Testis (tissue), 5 donors: ENCODE measurements at places on chromosomes 13 and 19.

GRCh38 chr13:77422724-77423123 lies 95.8 kb upstream of the MYCBP2 start:
- DNase-seq, result no peak

DNA sequence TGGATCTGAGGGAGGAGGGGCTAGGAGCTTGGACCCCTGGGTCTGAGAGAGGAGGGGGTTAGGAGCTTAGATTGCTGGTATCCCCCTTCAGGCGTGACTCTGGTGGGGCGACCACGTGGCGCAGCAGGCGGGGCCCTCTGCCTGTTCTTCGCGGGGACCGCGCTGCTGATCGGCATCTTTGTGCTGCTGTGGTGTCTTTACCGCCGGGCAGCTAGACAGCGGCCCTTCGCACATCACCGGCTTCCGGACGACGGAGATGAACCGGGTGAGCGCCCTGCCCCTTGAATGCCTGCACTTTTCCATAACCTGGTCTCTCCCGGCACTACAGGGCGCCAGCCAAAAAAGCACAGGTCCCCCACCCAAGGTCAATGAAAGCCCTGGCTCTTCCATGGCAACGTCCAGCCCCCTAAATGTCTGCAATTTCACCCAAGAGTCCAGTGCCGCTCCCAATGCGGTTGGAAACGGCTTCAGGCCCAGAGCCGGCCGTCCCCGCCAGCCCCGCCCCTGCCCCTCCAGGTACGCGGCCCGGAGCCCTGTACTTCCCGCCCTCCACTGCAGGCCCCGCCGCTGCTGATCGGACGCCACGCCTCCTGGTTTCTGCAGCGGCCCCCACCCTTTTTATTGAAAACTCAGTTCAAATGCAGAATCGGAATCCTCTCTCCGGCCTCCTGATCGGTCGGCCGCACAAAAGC lies 2.8 kb downstream of the GFY start:
- DNase-seq, result no peak

GRCh38 chr13:112445411-112446271 lies 69.5 kb downstream of the SPACA7 start:
- DNase-seq, result no peak

DNA sequence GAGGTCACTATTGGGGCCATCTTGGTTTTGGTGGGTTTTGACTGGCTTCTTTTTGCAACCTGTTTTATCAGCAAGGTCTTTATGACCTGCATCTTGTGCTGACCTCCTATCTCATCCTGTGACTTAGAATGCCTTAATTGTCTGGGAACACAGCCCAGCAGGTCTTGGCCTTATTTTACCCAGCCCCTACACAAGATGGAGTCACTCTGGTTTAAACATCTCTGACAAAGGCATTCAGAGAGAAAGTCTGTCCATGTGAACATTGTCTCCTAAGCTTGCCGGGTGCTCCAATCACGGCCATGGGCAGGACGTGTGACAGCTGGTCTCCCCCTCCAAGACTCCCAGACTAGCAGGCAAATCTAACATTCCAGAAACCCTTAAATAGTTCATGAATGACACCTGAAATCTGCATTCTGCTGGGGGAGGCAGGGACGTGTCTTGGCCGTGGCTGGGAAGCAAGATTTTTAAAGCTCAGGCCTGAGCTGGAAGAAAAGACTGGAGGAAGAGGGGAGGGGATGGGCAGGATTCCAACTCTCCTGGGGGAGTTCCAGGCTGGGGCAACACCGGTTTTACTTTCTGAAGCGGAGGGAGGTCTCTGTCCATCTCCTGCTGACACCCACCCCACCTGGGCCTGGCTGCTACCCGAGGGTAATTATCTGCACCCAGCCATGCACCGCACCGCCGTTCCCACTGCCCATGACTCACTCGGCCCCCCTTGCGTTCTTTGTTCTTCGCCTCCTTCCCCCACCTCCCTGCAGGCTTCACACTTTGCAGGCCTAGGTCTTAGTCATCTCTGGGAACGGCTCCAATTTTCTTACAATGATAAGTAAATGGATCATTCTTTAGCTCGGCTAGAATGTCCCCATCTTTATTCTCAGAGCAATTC lies 11.6 kb upstream of the OR1M1 start:
- DNase-seq, result peak; percentile 89

GRCh38 chr19:39970675-39971379 lies at the start of gene PSMC4:
TSS of gene PSMC4 (plus strand) at chr19:39971165. CDS start at chr19:39971203, 38 bp downstream.
- DNase-seq, result peak; percentile 97

- peak; percentile 40 for DNase-seq
Observed at GRCh38 chr19:43504426-43505185, at the start of gene PHLDB3. TSS of gene PHLDB3 (minus strand) at chr19:43504746. CDS start at chr19:43504118, 628 bp downstream.

DNA sequence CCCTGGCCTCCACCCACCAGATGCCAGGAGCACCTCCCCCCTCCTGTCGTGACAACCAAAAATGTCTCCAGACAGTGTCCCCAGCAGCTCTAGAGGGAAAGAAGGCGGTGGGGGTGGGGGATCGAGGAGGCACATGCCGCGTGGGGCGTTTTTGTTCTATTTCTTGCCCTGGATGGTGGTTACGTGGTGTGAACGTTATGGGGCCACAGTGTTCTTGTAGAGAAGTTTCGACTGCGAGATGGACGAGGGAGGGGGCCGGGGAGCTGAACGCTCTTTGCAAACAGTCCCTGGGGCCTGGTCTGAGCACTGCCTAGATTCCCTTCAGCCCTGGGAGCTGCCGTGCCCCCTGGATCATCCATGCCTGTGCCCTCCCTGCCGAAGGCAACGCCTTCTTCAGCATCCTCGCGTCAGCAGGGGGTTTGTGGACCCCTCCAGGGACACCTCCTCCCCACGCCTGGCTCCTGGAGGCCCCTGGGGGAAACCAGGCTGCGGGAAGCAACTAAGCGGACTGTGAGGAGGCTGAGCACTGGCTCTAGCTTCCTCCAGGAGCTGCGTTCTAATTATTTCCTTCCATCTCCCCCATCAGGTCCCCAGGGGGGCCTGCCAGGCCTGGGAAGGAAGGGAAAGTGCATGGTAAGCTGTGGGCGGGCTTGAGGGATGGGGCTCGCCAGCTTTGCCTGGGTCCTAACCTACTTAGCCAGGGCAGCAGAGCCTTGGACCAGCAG lies 131.5 kb downstream of the IER2 start:
- DNase-seq, result no peak

DNA sequence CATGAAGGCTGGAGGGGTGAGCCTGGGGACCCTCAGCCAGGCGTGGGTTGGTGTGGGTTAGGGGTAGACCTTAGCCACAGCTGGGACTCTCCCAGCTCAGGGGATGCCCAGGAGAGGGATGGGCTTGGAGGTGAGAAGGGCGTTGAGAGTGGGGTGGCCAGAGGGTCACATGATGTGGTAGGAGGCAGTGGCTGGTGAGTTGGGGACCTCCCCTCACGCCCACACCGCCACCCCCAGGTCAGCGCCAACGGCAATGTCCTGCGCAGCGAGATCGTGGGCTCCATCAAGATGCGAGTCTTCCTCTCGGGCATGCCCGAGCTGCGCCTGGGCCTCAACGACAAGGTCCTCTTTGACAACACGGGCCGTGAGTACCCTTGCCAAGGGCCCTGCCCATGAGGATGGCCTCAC lies 28.5 kb downstream of the AP1M1 start:
- no peak for DNase-seq

GRCh38 chr19:8240274-8241229 lies 31.4 kb downstream of the CERS4 start:
- DNase-seq, result peak; percentile 95

- no peak for DNase-seq
Observed at GRCh38 chr19:16873594-16873993, 15.2 kb upstream of the F2RL3 start.

DNA sequence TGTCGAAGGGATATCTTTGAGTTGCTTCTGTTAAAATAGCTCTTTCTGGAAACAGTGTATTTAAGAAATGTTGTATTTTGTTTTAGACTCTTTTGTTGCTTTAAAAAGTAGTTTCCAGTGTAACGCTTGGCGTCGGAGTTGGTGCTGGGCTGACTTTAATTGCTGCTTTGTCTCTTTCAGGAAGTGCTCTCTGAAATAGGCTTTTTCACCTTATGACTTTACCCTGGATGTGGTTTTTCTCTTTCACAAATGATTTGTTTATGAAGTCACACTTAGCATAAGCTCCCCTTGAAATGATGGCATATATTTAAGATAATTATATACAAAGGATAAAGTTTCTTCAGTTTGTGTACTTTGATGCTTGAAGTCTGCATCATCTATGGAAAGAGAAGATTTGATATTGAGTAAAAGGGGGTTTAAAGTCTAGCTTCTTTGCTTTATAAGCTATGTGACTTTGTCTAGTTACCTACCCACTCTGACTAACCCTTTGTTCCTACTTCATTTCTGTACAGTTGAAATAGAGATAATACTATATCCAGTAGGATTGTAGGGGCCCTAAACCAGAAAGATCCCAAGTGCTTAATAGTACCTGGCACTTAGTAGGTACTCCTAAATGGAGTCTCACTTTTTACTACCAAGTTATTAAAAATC lies at the start of gene GPR18:
Gene GPR18, minus strand, starts transcription at position 170 of the 651 bp plus-strand sequence. CDS start 2,507 bp downstream, outside the sequence.
- no peak for DNase-seq

- no peak for DNase-seq
Observed at GRCh38 chr19:58450856-58451357, 515 bp upstream of the ZNF324B start.

- DNase-seq, result no peak
Observed at GRCh38 chr19:18685597-18686190, 2.2 kb downstream of the CRTC1 start.

- DNase-seq, result no peak
Observed at GRCh38 chr13:32253911-32254399, 61.2 kb downstream of the ZAR1L start.

- peak; percentile 88 for DNase-seq
Observed at GRCh38 chr19:48819366-48819816, 8.6 kb upstream of the BCAT2 start.

DNA sequence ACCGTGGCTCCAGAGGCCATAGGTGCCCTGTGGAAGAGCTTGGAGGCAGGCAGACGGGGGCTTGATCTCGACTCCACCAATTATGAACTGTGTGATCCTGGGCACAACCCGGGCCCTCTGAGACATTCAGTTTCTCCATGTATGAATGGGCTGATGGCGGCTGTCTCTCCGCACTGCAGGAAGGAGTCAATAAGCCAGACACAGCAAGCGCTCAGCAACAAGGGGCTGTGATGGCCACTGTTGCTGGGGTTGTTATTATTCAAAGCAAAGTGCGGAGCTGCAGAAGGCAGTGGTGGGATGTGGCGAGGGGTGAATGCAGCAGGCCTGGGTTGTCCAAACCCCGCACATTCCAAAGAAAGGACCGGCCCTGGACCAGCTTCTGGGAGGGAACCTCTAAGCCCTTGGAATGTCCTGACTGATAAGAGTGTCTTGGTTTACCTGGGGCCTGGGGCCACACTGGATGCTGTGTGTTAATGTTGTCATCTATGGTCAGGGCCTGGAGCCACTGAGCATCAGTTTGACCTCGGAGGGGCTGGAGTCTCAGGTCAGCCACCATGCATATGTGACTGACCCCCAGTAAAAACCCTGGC lies 8.3 kb downstream of the TMEM143 start:
- no peak for DNase-seq

GRCh38 chr13:22489771-22490170 lies 691.0 kb upstream of the SGCG start:
- no peak for DNase-seq

- no peak for DNase-seq
Observed at GRCh38 chr19:44587963-44588770, 25.2 kb upstream of the IGSF23 start.

DNA sequence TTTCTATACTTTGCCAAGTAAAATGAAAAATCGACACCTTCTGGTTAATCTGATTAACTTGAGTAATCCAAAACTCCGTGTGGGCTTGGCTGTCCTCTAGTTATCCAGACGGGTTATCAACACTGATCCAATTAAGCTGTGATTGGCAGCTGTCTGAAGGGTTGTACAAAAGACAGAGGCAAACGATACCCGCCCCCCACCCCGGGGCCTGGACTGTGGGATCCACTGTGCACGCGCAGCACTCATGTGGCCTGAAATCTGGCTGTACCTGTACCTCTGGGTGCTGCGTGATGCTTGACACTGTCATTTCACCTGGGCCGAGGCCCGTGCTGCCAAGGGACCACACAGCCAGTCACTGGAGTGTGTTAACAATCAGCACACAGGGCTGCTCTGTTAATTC lies 53.5 kb downstream of the COL4A2 start:
- no peak for DNase-seq

- DNase-seq, result no peak
Observed at GRCh38 chr19:13090511-13091231, 12.0 kb downstream of the LYL1 start.

DNA sequence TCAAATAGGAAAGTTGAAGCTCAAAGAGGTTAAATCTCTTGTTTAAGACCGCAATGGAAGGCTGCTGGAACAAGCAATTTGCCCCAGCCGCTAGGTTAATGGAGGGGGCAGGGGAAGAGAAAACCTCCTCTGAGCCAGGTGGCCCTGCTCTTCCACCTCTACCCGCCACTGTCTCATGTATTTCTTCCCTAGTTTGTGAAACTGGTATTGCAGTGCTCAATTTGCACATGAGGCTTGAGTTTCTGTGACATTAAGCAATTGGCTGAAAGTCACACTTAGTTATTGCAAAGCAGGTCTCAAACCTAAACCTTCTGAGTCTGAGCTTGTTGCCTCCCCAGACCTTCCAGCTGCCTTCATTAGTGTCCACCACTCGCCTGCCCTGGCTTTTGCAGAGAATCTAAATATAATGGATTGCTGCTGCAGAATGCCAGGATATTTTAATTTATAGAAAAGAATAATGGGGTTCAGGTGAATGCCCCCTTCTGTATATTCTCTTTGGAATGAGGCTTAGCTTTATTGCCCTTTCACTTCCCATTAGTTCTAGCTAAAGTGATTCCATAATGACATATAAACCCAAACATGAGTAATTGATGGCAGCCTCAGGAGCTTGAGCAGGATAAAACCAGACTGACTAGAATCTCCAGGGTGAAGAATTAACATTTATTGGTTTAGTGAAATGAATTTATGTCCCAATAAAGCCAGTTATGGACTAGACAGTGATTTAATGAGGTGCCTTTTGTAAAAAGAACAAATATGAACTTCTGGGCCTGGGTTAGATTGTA lies 27.0 kb upstream of the OLFM4 start:
- no peak for DNase-seq

DNA sequence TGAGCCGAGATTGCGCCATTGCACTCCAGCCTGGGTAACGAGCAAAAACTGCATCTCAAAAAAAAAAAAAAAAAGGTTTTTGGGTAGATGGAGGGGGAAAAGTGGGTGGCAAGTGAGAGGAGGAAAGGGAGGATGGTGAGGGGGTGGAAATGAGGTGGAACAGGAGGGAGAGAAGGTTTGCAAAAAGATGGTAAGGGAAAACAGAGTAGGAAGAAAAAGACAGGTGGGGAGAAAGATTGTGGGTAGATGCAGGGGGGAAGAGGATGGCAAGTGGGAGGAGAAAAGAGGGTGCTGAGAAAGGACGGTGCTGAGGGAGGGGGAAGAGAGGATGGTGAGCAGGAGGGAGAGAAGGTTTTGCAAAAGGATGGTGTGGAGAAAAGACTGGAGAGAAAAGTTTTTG lies 57.8 kb upstream of the C1QTNF9B start:
- no peak for DNase-seq

DNA sequence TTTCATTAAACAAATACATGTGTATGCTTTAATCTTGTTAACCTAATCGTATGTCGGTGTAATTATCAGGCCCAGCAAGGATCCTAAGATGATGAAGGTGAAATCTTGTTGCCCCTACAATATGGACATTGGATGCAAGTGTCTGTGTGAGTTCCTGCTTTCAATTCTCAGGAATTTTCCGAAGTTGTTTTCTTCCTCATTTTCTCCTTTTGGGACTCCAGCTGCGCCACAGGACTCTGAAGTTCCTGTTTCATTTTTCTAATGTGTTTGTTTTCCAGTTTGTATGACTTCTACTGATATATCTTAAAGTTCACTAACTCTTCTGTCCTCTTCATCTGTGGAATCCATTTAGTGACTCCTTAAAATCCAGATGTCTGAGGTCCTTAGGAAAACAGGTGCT lies 11.9 kb upstream of the OR7D2 start:
- DNase-seq, result no peak
